ENCODE measurements at places on chromosomes 6 and 20. TPM values are rescaled to one million over a fixed set of nuclear protein-coding genes. Genes with fewer than 3 reads are reported as not detected.

The GJA1 gene
- total RNA-seq, result 164 TPM

The TMEM217 gene
- total RNA-seq, result 0.31 TPM

DNA sequence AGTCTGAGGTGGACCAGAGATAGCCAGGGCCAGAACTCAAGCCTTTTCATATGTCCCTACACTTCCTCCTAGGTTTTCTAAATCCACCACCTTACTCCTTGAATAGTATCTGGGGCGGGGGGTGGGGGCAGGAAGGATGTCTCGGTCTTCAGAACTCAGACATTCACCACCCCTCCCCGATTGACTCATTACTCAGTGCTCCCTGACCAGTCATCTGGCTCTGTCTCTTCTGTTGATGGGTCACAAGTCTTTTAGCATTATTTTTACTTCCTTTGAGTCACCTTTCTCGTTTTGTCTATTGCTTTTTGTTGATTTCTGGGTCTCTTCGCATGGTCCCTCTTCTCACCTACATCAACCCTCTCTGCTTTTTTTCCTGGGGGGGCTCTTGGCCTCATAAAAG, 23.3 kb downstream of the NOX3 start:
- DNase-seq, result no peak
- no peaks in the 10 kb centered on the region for H3K27me3 ChIP-seq
- no peak overlapping the region for H3K4me3 ChIP-seq
- no peaks in the 10 kb centered on the region for H3K36me3 ChIP-seq

DNA sequence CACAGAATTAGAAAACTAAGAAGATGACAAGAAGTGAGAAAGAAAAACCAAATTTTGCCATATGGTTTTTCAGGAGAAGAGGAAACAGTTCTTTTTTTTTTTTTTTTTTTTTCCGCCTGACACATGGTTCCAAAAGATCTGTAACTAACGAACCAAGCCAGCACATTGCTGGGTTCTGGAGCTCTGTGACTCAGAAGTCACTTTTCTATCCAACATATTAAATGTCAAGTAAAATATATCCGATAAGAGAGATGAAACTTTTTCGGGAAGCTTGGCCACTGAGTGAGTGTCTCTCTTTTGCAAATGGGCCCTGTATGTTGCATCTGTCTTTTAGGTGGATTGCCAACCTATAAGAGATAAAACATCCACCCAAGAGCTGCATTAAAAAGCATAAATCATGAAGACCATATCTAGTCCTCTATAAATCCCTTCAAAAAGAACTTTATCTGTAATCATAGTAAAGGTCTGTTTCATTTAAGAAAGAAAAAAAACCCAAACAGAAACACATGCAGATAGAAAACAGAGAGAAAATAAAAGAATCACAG, 4.6 kb downstream of the METTL24 start:
- H3K27ac ChIP-seq, result no peak overlapping the region
- peaks cover 9% of the 10 kb centered on the region for H3K4me1 ChIP-seq
- 0 out of 2 replicates have a peak, but pooled peaks cover 2% of the 10 kb centered on the region for H3K27me3 ChIP-seq
- no peak overlapping the region for H3K4me3 ChIP-seq

DNA sequence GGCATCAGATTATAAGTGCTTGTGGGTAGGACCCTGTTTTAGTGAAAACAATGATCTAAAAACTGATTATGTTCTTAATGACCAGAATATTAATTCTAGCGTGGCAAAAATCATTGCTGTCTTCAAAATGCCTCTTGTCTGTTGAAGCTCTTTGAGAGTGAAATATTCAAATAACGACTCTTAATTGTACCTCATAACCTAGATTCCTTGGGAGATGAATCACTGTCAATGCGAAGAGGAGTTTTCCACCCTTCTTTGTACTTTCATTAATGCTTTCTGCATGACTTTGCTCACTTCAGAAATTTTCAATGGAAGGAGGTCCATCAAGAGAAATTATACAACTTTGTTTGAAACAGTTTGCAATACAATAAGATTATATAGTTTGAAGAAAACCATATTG, 71.5 kb downstream of the CRYBG1 start:
- peak overlapping the region; percentile 93 for H3K27ac ChIP-seq
- peaks cover 25% of the 10 kb centered on the region for H3K4me1 ChIP-seq
- H3K4me3 ChIP-seq, result no peak overlapping the region

GRCh38 chr6:104003803-104004516, 855.8 kb downstream of the HACE1 start:
- no peak overlapping the region for H3K27ac ChIP-seq
- H3K4me1 ChIP-seq, result no peaks in the 10 kb centered on the region
- H3K4me3 ChIP-seq, result no peak overlapping the region
- no peaks in the 10 kb centered on the region for H3K36me3 ChIP-seq

DNA sequence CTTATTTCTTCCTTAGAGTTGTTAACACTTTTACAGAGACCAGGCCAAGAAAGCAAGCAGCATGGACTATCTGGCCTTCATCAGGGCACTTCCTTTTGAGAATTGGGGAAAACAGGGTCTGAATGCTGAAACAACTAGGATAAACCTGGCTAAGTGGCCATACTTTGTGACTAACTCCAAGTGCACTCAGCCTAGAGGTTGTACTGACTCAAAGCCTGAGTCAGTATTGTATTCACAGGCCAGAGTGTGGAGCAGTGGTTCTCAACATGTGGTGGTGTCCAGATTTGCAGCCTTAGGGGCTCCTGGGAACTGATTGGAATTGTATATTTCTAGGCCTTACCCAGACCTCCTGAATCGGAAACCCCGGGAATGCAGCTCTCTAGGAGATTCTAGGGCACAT, 20.1 kb downstream of the SEC23B start:
- no peak overlapping the region for H3K4me3 ChIP-seq
- H3K27me3 ChIP-seq, result no peaks in the 10 kb centered on the region
- peaks cover 76% of the 10 kb centered on the region for H3K36me3 ChIP-seq
- no peak for DNase-seq
